ENCODE measurements at places on chromosomes 6 and 20.

DNA sequence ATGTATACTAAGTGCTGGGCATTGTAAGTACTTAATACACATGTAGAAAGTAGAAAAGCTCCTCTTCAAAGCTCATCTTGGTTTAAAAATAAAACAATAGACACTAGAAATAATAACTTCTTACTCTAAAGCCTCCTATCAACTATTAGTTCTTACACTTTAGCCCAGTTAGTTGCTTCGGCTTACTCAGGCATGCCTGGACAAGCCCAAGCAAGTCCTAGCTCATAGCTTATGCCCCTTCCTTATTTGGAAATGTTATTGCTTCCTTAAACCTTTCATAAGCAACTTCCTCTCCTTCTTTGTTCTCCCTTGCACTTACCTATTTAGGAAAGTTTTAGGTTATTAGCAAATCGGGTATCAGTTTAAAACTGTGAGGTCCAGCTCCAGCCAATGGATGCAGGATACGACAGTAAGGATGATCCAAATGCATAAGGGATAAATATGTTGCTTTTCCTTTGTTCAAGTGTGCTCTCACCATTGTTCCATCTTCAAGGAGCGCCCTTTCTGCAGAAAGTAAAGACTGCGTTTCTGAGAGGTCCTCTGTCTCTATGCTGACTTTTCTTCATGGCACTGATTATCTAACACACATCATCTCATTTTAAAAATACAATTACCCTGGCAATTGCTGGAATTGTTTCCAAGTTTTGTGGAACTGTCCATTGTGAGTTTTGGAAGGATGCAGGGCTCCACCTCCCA is 12.3 kb downstream of the TMEM30A start:
- no peak for DNase-seq

DNA sequence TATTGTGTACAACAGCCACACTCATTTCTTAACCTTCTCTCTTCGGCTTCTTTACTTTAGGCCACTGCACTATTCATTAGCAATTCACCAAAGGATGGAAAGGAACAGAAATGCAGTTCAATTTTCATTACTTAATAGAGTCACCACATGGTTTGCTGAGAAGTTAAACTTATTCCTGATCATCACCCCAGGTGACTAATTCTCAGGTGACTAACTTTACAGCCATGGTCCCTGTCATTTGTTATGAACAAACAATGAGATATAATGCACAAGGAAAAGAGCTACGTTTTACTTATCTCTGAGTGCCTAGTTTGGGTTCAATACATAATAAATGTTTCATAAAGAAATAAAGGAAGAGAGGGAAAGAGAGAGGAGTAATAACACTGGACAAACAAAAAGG is 45.8 kb upstream of the DST start:
- no peak for DNase-seq

DNA sequence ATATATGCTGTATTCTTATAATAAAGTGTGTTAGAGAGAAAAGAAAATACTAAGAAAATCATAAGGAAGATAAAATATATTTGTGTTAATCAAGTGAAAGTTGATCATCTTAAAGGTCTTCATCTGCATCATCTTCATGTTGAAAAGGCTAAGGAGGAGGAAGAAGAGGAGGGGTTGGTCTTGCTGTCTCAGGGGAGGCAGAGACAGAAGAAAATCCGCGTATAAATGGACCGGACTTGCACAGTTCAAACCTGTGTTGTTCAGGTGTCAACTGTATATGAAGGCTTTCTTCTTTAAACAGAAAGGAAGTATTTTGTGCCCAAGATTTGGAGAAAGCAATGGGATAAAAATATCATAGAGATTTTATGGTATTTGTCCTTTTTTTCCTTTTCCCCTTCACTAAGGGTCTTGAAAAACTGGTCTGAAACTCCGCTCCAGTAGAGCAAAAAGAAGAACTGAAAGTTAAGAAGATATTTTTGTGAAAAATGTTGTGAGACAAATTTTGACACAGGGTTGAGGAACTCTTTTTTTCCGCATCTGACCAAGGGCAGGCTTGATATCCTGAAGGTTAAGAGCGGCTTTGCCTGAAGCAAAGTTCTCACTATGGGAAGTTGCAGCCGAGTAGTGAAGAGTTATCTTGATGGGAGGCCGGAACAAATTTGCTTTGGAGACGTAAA is 350.7 kb downstream of the LAMA2 start:
- no peak for DNase-seq

DNA sequence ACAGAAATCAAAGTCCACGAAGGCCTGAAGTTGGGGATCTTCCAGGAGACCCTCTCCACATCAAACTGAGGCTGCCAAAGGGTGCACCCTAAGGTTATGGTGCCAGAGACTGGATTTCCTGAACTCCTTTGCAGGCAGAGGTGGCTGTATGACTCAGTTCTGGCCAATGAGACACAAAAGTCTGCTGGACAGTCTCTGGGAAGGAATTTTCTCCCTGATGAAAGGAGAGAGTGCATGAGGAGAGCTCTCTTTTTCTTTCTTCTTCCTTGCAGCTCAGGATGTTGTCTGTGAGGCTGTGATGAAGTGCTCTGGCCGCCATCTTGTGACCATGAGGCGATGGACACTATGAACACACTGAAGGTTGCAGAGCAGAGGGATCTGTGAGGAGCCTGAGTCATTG is 85.2 kb downstream of the MDGA1 start:
- no peak for DNase-seq

DNA sequence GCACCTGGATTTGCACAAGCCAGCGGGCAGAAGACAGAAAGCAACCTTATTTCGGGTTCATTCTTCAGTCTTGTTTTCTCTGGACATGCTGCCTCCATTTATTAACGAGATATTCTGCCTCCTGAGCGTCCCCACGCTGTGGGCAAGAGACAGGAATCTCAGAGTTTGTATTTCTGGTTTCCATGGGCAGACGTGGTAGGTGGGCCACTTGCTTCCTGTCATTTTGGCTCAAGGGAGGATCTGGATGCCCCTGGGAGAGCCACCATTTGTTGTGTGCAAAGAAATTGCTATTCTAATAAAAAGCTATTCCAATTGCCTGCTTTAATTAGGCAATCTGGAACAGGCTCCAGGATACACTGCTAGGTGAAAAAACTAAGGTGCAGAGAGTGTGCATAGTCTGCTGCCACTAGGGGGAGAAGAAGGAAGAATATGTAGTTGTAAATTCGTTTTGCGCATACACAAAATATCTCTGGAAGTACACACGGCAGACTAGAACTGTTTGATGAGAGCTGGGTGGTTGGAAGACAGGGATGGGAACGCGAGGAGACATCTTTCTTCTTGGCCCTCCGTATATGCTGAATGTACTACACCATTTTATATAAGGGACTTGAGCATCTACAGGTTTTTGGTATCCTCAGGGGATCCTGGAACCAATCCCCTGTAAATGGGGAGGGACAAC is 30.1 kb upstream of the SLC16A10 start:
- no peak for DNase-seq

- no peak for DNase-seq
Measured at GRCh38 chr6:127277878-127278843, 11.5 kb downstream of the RNF146 start.

- no peak for DNase-seq
Measured at GRCh38 chr20:39144757-39145156, 182.6 kb downstream of the DHX35 start.

DNA sequence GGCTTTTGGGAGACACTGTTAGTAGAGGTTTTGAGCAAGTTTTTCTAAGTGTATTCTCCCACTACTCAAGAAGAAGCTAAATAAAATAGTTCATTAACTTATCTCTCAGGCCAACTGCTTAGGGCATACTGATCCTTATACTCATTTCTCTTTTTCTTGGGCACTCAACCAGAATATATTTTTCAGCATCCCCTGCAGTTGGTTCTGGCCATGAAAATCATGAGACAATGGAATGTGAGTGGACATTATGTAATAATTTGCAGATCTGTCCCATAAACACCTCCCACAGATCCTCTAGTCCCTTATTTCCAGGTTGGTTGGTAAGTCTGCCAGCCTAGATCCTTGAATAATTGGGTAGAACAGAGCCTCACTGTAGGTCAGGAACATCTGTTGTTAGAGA is 136.7 kb downstream of the AIG1 start:
- DNase-seq, result no peak

- DNase-seq, result no peak
Measured at GRCh38 chr6:157104803-157105202, 218.5 kb downstream of the TMEM242 start.

DNA sequence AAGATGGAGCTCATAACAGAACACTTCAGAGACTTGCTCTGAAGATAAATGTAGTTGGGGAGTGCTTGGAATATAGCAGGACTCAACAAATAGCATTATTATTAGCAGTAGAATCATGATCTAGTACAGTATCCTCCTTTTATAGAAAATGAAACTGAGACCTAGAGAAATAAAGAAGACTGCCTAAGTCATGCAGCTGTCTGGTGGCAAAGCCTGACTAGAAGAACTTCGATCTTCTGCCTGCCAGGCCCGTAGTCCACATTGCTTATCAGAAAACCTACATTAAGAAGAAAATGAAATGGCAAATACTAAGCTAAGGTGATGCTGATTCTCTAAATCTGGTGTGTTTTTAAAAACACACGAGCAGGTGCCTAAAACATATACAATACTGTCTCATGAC is 46.4 kb upstream of the DST start:
- no peak for DNase-seq

DNA sequence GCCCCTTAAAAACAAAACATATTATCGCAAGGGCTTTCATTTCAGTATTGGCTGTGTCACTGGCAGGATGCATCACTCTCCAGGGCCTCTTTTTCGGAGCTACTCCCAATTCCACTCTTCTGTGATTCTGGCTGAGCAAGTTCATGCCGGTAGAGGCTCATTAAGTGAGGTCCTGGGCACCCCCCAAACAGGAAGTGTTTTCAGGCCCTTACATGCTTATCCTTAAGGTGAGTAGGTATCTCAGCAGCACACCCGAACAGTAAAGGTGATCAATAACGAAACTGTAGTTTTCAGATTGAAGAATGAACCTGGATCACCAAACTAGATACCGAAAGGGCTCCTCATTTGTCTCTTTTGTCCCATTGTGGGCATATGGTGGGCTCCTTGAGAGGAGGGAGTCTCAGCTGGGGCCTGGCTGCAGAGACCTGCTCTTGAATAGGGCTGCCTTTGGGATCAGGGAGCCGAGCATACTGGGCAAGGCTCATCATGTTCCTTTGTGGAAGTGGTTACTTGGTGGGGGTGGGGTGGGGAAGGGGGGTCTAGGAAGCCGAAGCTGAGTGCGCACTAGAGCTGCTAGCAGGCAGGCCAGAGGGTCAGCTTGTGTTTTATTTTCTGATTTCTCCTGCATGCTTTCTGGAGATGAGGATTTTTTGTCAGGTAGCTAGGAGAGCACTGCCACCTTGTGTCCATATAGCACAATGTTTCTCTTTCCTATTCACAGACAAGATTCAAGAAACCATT is 65.2 kb downstream of the CDS2 start:
- DNase-seq, result no peak

- no peak for DNase-seq
Measured at GRCh38 chr6:28209753-28210535, 15.1 kb upstream of the ZSCAN9 start.

DNA sequence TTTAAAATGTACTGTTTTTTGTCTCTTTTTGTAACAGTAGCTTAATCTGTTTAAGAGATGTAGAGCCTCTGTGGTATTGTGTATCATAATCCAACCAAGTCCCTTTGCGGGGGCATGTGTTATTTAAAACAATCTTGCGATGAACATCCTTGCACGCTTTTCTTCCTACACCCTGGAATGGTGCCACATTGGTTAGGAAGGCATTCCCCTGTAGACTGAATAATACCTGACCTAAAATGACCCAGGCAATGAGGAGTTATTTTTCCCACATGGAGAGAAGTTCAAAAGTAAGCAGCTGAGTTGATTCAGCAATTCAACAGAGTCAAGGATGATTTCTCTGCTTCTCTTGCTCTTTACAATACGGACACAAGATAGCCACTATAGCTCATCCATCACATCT is 142.0 kb upstream of the PMEPA1 start:
- DNase-seq, result no peak

- DNase-seq, result peak; percentile 40
Measured at GRCh38 chr6:32086661-32087573, 22.2 kb downstream of the TNXB start.

DNA sequence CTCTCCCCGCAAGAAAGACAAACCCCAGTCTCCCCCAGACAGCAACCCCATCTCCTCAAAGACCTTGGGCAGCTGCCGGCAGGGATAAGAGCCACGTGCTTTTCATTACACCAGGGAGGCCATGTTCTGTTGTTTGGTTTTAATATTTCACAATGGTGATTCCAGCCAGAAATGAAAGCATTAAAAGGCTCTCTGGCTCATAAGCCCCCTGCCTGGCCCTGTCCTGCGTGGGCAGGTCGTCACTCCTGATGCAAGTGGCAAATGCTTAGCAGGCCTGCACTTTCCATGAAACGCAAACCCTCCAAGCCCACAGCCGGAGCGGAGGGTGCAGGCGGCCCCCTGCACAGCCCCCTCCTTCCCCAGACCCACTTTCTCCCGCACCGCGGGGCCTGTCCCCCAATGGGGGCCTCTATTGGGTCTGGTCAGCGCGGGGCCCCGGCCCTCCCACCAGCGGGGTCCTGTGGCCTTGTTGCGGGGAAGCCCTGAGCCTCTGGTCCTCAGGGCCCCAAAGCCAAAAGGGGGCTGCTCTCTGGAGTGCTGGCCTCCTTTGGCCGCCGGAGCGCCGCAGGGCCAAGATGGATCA is 77.2 kb downstream of the TMEM242 start:
- DNase-seq, result no peak

DNA sequence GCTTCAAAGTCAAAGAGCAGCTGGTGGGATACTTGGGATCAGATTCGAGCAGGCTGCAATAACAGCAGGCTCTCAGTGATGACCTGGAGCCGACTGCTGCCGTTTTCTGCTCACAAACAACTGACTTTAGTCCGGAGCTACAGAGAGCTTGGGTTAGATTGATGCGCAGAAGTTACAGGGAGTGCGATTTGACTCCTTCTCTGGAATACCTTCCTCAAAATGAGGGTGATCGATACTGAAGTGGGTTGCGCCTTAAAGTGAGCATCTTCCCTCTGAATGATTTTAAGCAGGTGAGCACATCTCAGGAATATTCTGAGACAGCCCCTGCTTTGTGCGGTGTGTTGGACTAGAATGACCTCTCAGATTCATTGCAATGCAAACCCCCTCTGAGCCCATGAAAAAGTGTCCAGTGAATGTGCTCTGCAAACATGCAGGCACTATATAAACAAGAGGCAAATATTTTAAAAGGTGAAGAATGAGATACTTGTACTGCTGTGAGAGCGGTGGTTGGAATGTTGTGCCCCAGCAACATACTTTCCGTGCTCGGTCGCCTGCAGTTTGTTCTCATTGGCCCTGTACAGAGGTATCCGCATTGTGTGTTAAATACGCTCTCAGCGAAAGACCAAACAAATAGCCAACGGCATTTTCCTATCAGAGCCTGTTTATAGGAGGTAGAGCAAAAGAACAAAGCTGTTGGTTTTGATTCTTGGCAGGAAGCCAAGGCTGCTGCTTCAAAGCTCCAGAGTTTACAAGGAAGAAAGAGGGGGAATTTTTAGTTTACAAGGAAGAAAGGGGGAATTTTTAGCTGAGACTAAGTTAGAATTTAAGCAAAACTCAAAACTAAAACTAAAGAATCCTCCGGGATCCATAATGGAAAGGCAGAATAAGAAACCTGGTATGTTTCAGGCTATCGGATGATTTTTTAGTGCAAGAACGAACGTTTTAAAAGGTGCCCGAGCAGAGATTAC is 67.7 kb downstream of the PHACTR2 start:
- DNase-seq, result no peak

Data from stimulated activated CD4-positive, alpha-beta T cell treated with anti-CD3 and anti-CD28 coated beads, Interleukin-12 subunit alpha, Interleukin-12 subunit beta, amount 100 ng/mL, for 24 hours (primary cell).